ENCODE measurements at places on chromosomes 16 and 17.

- DNase-seq, result no peak
These were observed 4.0 kb downstream of the CA4 start for GRCh38 chr17:60153606-60154390.

- DNase-seq, result no peak
These were observed 5.1 kb downstream of the BAHCC1 start for GRCh38 chr17:81400154-81400977.

GRCh38 chr17:202501-202951 lies 21.1 kb upstream of the DOC2B start:
- DNase-seq, result no peak

- no peak for DNase-seq
These were observed 9.2 kb upstream of the ZNF652 start for GRCh38 chr17:49370971-49371834.

- DNase-seq, result peak; percentile 64
These were observed 24.0 kb downstream of the LIMD2 start for GRCh38 chr17:63675607-63676546.

DNA sequence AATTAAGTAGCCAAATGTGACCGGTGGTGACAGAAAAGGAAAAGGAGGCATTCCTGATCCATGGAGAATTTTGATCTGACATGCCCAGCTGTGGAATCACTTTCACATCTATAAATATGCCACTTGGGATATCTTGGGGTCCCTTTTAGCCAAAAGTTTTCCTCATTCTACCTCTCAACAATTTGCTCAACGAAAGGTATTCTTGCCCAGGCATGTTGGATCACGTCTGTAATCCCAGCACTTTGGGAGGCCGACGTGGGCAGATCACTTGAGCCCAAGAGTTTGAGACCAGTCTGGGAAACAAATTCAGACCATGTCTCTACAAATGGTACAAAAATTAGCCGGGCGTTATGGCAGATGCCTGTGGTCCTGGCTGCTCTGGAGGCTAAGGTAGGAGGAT lies 24.3 kb downstream of the LITAF start:
- no peak for DNase-seq

DNA sequence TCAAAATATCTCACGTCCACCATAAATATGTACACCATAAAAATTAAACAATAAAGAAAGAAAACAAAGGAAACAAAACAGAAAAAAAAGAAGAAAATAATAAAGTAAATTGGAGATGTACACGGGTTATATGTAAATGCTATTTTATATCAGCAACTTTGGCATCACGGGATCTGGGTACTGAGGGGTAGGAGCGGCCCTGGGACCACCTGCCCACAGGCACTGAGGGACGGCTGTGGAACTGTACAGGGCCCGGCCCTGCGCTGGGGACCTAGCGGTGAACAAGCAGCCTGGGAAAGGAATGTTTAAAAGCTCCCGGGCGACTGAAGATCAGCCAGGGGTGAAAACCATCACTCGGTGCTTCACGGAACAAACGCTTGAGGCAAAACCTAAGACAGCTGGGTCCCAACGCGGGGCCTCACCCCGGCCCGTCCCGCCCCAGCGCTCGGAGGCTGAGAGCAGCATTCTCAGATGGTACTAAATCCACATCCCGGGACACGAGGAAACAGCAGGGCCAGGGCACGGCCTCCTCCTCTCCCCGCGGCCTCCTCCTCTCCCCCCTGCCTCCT lies 31.2 kb downstream of the NXN start:
- DNase-seq, result no peak

- DNase-seq, result no peak
These were observed 599 bp downstream of the TOP3A start for GRCh38 chr17:18314059-18314730.

DNA sequence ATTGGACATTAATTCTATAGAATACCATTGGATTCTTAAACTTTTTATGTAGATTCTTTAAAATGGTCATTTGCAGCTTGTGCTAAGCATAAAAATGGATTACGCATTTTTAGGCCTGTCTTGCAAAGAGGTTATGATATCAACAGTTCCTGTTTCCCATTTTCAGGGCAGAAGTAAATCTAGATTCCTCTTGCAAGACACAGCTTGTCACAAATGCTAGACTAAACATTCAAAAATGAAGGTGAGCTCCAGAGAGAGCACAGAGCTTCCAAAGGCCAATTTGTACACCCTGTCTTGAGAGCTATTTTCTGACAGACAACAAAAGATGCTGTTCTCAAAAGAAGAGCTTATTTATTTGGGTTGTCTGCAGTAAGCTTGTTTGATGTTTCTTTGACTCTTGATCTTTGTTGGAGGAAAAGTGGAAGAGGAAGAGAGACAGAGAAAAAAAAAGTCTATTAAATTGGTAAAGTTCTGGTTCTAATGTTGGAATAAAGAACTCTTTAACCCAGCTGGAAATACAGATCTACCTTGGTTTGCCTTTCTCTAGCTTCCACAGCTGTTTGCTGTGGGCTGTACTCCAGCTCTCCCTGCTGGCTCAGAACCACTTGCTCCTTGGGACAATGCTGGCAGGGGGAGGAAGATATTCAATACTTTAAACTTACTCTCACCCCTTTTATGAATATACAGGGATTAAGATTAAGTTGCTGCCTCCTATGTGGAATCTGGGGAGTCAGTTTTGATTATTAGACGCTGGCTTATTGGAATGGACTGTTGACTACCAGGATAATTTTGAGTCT lies 651.8 kb downstream of the CDH11 start:
- DNase-seq, result peak; percentile 17

GRCh38 chr17:57478478-57479250 lies 222.3 kb downstream of the MSI2 start:
- no peak for DNase-seq

GRCh38 chr17:58121925-58122324 lies 26.3 kb upstream of the OR4D1 start:
- no peak for DNase-seq
